ENCODE measurements at places on chromosomes 5 and 9.

DNA sequence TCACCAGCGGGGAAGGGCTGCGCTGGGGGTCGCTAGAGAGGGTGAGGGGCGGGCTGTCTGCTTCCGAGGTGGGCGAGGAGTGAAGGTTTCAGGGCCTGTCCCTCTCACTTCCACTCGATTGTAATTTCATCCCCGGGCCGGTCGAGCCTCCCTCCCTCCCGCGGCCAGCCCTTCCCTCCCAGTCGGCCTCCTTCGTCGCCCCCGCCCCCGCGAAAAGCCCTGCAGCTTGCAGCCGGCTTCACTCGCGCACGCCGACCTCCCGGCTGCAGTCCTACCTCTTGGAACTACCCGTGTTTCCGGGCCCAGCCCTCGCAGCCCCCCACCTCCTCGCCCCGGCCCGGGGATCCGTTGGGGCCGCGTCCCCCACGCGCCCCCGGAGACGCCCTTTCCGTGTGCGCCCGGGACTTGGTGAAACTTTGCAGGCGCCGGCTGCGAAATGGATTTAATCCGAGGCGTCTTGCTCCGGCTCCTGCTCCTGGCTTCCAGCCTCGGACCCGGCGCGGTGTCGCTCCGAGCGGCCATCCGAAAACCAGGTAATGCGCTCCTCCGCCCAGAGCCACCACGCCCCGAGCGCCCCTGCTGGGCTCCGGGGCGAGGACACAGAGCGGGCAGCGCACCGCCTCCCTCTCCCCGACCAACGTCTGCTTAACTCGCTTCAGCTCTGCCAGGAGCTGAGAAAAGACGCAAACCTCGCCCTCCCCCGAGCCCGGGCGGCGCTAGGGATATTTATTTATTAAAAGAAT is at the start of gene EGFLAM:
Gene EGFLAM (plus strand): TSS at position 241 of the 743 bp plus-strand sequence. CDS start 196 bp downstream, at position 437.
- no peak for DNase-seq

DNA sequence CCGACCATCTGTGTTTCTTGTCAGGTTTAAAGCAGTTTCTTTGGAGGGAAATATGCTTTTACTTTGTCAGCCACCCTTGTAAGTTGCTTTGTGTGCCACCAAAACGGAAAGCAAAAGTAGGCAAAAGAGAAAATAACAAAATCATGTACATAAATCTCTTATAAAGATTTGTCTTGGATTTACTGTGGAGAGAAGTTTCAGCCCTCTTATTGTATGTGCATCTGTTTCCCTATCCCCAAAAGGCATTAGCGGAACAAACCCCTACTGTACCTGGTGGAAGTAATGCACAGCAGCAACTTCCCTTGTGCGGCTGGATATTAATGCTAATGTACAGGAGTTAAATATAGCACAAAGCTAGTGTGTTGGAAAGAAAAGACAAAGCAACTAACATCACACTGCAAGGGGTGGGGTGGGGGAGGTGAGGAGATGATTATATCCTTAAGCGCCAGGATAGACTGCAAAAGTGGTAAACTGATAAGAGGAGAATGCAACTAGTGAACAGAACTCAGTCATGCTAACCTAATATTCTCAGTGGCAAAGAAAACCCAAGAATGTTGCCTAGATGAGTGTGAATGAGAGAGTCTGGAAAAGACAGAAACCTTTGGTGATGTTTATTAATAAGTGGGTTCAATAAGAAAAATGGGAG is 396.5 kb upstream of the MEF2C start:
- DNase-seq = no peak

DNA sequence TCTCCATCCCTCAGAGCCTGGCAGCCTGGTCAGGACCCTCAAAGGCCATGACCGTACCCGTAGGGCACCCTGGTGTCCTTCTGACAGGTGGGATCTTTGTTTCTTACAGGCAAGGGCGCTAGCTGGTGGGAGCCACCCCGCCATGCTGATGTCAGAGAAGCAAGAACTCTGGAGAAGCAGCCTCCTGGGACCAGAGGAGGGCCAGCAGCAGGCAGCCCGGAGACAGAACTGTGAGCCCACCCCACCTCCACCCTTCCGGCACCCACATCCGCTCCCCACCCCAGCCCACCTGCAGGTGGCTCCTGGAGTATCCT is 42.2 kb upstream of the IL17B start:
- no peak for DNase-seq

DNA sequence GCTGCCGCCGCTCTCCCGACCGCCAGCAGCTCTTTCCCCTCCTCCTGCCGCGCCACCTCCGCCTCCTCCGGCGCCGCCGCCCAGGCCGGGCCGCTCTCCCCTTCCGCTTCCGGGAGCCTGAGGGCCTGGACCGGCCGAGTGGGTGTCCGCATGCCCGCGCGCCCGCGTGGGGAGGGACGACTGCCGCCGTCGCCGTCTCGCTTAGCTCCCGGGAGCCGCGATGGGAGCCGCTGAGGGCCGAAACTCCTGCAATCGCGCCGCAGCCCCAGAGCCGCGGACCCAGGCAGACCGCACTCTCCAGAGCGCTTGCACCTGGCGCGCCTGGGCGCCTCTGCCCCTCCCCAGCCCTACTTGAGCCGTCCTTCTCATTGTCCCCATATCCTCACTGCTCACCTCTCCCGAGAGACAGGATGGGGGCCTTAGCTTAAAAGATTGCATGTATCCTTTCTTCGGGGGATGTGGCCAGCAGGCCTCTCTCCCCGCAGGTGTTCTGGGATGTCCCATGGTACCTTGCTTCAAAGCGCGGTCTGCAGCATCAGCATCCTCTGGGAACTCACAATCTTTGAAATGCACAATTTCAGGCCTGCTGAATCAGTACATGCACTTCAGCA is at the start of gene ZDHHC21:
Gene ZDHHC21 (minus strand): TSS at position 182 of the 611 bp plus-strand sequence. CDS start 19,092 bp downstream, outside the sequence.
- DNase-seq = peak; percentile 58

DNA sequence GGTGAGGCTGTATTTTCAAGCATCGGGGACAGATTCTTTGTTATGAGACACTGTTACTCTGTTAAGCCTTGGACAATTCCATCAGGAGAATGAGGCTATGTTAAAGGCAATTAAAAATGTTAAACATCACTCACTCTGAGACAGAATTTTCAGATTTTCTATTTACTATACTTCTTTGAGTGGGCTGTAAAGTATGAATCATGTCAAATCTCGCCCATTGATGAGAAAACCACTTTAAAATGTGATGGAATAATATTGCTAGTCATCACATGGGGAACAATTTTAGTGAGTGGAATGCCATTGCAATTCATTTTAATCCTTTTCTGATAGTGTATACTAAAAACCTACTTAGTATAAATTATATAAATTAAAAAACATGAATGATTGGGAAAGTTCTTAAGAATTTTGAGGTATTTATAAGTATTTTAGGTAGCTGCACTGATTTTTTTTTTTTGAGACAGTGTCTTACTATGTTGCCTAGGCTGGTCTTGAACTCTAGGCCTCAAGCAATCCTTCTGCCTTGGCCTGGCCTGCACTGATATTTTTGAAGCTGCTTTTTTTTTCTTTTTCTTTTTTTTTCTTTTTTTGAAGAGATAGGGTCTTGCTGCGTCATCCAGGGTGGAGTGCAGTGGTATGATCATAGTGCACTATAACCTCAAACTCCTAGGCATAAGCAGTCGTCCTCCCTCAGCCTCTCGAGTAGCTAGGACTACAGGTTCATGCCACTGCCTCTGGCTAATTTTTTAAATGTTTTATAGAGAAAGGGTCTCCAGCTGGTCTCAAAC is 73.2 kb downstream of the KIAA1958 start:
- no peak for DNase-seq

DNA sequence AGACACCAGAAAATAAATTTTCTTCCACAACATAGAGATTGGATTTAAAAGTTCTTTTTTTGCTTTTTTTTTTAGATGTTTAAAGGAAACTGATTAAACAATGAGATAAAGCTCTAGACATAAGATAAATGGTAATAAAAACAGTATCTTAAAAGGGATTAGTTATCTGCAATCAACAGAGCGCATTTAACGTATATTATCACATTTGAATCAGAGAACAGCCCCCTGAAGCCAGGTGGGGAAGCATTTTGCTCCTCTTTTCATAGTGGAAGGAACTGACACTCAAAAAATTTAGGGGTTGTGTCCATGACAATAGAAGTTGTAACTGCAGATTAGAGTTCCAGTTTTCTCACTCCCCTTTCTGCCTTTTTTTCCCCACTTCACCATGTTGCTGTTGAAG is 367.6 kb downstream of the SPATA31D1 start:
- DNase-seq = no peak

DNA sequence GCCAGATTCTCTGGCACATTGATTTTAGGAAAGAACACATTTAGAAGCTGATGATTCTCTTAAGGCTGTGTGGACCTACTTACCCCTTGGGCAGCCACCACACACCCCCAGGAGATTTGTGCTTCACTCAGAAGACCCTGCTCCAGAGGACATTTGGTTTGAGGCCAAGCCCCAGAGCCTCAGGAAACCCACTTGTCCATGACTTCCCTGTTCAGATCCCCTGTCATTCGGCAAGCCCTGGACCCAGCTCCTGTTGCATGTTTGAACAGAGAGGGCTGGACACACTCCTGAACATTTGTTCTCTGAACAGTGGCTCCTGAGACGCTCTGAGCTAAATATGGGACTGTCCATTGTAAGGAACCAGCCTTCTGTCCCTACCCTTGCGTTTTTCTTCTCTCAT is 82.1 kb downstream of the AMBP start:
- no peak for DNase-seq

DNA sequence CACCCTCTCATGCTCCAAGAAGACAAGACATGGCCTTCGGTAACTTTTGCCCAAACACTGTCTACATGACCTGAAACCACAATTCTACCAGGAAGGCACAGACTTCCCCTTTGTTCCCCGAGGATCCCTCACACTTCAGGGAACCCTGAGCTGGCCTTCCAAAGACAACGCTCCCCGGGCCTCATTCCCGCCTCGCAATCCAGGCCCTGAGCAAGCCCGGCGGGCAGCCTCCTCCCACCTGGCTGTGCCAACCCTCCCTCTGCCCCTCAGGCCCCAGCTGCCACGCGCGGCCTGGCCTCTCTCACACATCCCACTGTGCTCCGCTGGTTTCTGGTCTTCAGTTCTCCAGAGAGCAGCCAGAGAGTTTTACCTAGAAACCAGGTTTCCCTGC is 7.3 kb downstream of the QSOX2 start:
- no peak for DNase-seq

- DNase-seq = no peak
Observed at GRCh38 chr9:97675655-97676054, 21.5 kb downstream of the XPA start.

DNA sequence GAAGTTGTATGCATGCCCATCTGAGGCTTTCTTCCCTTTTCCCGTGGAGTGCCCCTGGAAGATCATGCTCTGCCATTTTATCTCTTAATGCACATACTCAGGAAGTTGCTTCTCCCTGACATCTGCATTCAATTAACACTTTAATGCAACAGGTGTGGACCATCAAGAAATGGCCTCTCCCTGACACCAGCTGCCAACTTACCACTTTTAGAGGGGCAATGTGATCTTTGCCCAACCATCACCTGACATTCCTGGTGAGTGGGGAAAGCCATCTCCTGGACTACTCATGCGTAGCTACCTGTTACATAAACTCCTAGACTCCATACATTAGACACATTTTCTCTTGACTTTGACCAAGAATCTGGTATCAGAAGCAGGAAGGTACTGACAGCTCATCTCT is 1450.4 kb upstream of the CDH9 start:
- DNase-seq = no peak

- DNase-seq = no peak
Observed at GRCh38 chr9:107566611-107567061, 77.1 kb upstream of the KLF4 start.

DNA sequence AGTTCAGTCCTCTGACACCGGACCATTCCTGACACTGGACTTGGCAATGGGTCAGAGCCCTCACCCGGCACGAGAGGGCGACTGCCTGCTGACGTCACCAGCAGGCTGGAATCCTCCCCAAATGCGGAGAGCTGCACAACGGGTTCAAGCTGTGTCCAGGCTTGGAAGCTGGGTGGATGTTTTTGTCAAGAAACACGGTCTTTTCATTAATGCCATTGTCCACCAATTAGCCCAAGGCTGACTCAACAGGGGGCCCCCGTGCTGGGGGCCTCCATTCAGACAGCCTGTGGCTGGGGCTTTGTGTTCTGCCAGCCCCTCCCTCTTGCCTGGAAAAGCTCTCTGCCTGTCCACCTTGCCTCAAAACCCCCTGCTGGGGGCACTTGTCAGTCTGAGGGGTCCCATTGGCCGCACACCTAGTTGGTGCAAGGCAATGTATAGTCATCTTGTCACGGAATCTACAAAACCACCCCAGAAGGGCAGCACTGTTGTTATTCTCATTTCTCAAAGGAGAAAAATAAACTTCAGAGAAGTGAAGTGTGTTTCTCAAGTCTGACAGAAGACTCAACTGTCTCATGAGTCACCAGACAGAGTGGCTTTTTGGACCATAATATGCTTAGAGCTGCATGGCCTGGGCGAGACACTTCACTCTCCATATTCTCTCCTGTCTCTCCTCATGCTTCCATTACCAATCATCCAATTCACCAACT is 24.6 kb downstream of the NDUFA8 start:
- DNase-seq = no peak

DNA sequence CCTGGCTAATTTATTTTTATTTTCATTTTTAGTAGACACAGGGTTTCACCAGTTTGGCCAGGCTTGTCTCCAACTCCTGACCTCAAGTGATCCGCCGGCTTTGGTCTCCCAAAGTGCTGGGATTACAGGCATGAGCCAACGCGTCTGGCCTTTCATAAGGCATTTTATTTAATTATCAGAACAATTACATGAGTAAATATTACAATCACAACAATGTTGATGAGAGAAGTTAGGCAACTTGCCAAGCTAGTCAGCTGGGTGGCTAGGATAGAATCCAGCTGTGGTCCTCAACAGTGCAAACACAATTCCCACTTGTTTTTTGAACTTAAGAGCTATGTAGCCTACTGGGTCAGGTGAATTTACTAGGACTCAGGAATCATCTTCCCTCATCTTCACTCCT is 22.0 kb downstream of the C9orf57 start:
- DNase-seq = no peak

GRCh38 chr9:112861638-112862555 is 28.8 kb downstream of the SLC46A2 start:
- no peak for DNase-seq

DNA sequence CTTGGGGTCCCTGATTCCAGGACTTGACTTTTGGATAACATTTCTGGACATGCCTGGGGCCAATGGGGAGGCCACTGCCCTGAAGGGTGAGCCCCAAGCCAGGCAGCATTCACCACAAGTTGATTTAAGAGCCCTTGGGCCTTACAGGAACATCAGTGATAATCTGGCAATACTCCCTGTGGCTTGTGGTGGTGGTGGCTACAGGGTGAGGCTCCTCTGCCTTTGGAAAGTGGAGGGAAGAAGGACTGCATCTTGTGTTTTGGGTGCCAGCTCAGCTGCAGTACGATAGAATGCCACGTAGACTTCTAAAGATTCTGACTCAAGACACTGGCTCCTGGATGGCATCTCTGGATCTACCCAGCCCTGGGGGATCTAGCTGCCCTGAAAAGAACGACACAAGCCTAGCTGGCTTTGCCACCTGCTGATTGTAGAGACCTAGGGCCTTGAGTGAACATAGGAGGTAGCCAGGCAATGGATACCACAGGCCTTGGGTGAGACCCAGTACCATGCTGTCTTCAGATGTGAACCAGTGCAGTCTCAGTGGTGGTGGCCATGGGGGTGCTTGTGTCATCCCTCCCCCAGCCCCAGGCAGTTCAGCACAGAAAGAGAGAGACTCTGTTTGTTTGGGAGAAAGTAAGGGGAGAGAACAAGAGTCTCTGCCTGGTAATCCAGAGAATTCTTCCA is 79.0 kb upstream of the DAP start:
- no peak for DNase-seq
